Suprapubic skin (tissue), 4 donors: ENCODE measurements at places on chromosomes 4 and X.
A peak's percentile ranks its signal among the peaks of the same experiment; 100 is the strongest.

DNA sequence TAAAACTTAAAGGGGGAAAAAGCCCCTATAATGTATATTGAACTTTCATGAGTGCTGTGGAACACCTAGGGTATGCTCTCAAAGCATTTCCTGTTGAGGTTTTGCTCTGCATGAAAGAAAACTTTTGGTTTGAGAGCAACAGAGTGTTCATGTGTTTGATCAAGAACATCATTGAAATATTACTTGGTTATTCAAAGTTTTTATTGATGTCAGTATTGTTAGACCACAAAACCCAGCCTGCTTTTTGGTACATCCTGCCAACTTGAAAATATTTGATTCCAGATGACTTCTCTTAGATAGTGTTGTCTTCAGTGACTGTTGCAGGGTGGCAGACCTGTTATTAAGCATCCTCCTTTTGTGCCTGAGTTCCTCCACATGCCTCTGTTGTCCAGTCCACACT, 68.0 kb downstream of the N4BP2 start:
- H3K36me3 ChIP-seq, result peaks cover 12% of the 10 kb centered on the region
- DNase-seq, result no peak
- H3K4me1 ChIP-seq, result no peaks in the 10 kb centered on the region
- H3K4me3 ChIP-seq, result no peak overlapping the region
- H3K27me3 ChIP-seq, result no peaks in the 10 kb centered on the region

DNA sequence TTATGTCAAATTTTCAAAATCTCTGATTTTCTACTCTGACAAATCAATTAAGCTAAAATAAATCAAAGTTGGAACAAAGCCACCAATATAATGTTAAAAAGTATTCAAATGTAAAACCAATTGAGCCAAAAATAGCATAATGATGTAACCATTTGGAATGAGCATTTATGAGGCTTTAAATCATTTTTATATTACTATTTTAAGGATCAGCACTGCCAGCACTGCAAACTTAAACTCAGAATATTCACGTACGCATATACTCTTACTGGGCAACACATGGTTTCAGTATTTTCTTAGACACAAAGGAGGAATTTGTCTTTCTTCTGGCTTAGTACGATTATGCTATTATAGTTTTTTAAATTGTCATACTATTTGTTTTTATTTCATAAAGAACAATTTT, 52.2 kb downstream of the AFAP1 start:
- no peak overlapping the region for H3K27ac ChIP-seq
- H3K36me3 ChIP-seq, result no peaks in the 10 kb centered on the region
- H3K4me1 ChIP-seq, result peaks cover 18% of the 10 kb centered on the region
- H3K4me3 ChIP-seq, result no peak overlapping the region
- H3K27me3 ChIP-seq, result no peaks in the 10 kb centered on the region

GRCh38 chr4:181822005-181822375, 421.2 kb upstream of the TENM3 start:
- H3K4me3 ChIP-seq, result no peak overlapping the region
- H3K4me1 ChIP-seq, result no peaks in the 10 kb centered on the region
- H3K27ac ChIP-seq, result no peak overlapping the region
- no peak for DNase-seq

- DNase-seq, result no peak
- H3K27me3 ChIP-seq, result no peaks in the 10 kb centered on the region
- H3K27ac ChIP-seq, result no peak overlapping the region
Measured at GRCh38 chr4:84578540-84579402, 4.2 kb upstream of the CDS1 start.

- no peaks in the 10 kb centered on the region for H3K27me3 ChIP-seq
- H3K4me3 ChIP-seq, result no peak overlapping the region
- H3K36me3 ChIP-seq, result no peaks in the 10 kb centered on the region
- DNase-seq, result no peak
Measured at GRCh38 chr4:69054578-69055200, 41.6 kb upstream of the UGT2B7 start.

DNA sequence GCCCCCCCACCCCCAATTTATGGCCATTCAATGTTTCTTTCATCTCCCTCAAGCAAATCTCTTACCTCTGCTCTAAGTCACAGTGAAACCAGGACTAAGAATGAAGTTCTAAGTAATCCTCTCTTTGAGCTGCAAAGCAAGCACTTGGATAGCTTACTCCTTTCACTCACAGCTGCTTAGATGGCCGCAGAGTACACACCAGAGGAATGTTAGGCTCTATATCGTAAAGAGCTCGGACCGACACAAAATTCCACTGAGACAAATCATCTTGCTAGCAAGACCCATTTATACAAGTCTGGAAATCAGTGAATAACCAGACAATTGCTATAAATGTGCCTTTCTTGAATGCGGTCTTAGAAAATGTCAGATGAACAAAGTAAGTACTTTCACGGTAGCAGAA, 135.0 kb downstream of the IDS start:
- no peak overlapping the region for H3K4me3 ChIP-seq
- DNase-seq, result no peak
- no peaks in the 10 kb centered on the region for H3K36me3 ChIP-seq
- H3K27ac ChIP-seq, result no peak overlapping the region
- no peaks in the 10 kb centered on the region for H3K4me1 ChIP-seq

- no peak overlapping the region for H3K4me3 ChIP-seq
- no peaks in the 10 kb centered on the region for H3K27me3 ChIP-seq
- H3K27ac ChIP-seq, result no peak overlapping the region
- no peak for DNase-seq
Measured at GRCh38 chr4:107950746-107951540, 19.6 kb downstream of the CYP2U1 start.

GRCh38 chr4:6749340-6750171, 33.0 kb upstream of the KIAA0232 start:
- DNase-seq, result peak; percentile 89
- H3K4me1 ChIP-seq, result peaks cover 53% of the 10 kb centered on the region
- no peaks in the 10 kb centered on the region for H3K27me3 ChIP-seq
- no peak overlapping the region for H3K4me3 ChIP-seq
- H3K36me3 ChIP-seq, result no peaks in the 10 kb centered on the region

GRCh38 chrX:129495900-129496299, 27.4 kb downstream of the SMARCA1 start:
- no peaks in the 10 kb centered on the region for H3K36me3 ChIP-seq
- DNase-seq, result no peak
- no peak overlapping the region for H3K4me3 ChIP-seq
- no peaks in the 10 kb centered on the region for H3K27me3 ChIP-seq
- H3K27ac ChIP-seq, result no peak overlapping the region
